Naive B cell (primary cell): ENCODE measurements at places on chromosomes 6 and 20. TPM values are rescaled to one million over a fixed set of nuclear protein-coding genes. Genes with fewer than 3 reads are reported as not detected.

DNA sequence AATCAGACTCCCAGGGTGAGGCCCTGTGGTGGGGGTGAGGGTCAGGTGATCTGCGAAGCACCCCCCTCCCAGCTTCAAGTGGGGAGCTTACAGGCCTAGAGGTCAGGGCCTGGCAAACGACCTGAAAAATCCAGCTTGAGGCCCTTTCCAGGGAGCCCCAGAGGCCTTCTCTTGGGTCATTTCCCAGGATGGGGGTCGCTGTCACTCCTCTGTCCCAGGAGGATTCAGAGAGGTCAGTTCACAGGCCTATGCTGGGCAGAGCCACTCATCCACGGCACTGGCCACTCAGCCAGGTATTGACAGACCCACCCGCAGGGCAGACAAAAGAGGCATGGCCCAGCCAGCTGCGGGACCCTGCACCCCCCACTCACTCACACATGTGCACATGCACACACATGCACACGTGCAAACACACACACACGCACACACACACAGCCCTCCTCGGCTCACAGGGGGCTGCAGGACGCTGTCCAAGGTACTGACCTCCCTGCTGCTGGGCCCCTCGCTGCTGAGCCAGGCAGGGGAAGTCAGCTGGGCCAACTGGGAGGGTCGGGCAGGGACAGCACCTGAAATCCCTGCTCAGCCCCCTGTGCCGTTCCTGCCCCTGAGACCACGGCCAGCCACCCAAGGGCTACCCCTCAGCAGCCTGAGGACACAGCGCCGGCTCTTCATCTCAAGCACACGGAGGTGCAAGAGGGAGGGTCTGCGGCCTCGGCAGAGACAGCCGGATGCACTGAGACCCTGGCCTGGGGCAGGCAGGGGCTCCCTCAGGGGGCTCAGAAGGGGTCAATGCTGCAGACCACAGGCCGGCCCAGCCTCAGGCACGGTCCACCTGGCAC, 113.8 kb downstream of the TAF4 start:
- peaks cover 14% of the 10 kb centered on the region for H3K27me3 ChIP-seq
- H3K27ac ChIP-seq, result no peak overlapping the region
- no peak overlapping the region for H3K4me3 ChIP-seq
- H3K4me1 ChIP-seq, result no peaks in the 10 kb centered on the region

GRCh38 chr6:124868481-124868880, 93.8 kb upstream of the RNF217 start:
- H3K27me3 ChIP-seq, result no peaks in the 10 kb centered on the region
- no peaks in the 10 kb centered on the region for H3K4me1 ChIP-seq
- H3K27ac ChIP-seq, result no peak overlapping the region
- no peaks in the 10 kb centered on the region for H3K36me3 ChIP-seq
- no peak for DNase-seq

- no peak overlapping the region for H3K4me3 ChIP-seq
- peaks cover 7% of the 10 kb centered on the region for H3K4me1 ChIP-seq
- no peaks in the 10 kb centered on the region for H3K27me3 ChIP-seq
- no peaks in the 10 kb centered on the region for H3K36me3 ChIP-seq
Measured at GRCh38 chr6:6984585-6985366, 123.0 kb upstream of the RREB1 start.

DNA sequence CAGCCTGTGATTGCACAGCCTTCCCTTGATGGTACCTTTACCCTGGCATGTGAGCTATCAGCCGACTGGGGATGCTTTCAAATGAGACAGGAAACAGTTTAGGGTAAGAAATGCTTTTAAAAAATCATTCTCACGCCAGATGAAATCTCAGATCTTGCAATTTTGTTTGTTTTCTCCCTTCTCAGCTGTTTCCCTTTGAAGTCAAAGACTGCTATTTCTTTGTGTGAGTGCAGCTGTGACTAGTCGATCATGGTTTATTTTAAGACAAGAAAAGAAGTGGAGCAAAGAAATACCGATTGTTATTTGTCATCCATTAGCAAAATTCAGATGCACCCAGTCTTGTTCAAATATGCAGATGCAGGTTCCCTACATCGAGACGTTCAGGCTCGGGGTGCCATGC, 489.7 kb downstream of the QKI start:
- peaks cover 24% of the 10 kb centered on the region for H3K27me3 ChIP-seq
- no peak for DNase-seq
- H3K4me3 ChIP-seq, result no peak overlapping the region
- H3K4me1 ChIP-seq, result no peaks in the 10 kb centered on the region
- H3K36me3 ChIP-seq, result no peaks in the 10 kb centered on the region
- no peak overlapping the region for H3K27ac ChIP-seq

DNA sequence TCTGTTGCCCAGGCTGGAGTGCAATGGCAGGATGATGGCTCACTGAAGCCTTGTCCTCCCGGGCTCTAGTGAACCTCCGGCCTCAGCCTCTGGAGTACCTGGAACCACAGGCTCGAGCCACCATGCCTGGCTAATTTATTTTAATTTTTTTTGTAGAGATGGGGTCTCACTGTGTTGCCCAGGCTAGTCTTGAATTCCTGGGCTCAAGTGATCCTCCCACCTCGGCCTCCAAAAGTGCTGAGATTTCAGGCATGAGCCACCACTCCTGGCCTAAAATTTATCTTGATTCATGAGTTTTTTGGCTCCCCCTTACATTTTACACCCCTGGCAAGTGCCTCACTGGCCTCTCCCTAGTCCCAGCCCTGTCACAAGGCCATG, 2.5 kb upstream of the SLC29A1 start:
- no peak for DNase-seq
- peaks cover 44% of the 10 kb centered on the region for H3K4me1 ChIP-seq
- peak overlapping the region; percentile 69 for H3K4me3 ChIP-seq
- no peaks in the 10 kb centered on the region for H3K36me3 ChIP-seq

DNA sequence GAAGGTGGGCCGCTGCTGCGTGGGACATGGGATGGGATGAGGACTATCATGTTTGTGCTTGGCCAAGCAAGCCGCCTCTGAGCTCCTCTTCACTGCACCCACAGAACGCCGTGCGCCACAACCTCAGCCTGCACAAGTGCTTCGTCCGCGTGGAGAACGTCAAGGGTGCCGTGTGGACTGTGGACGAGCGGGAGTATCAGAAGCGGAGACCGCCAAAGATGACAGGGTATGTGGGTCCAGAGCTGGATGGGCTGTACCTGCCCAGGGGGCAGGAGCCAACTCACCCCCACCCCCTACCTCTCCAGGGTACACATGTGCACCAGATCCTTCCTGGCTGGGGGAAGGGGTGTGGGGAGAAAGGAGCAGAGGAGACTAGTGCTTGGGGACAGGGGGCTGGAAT, 43.5 kb upstream of the MDFI start:
- no peaks in the 10 kb centered on the region for H3K27me3 ChIP-seq
- no peak overlapping the region for H3K27ac ChIP-seq
- H3K4me3 ChIP-seq, result no peak overlapping the region
- DNase-seq, result no peak

DNA sequence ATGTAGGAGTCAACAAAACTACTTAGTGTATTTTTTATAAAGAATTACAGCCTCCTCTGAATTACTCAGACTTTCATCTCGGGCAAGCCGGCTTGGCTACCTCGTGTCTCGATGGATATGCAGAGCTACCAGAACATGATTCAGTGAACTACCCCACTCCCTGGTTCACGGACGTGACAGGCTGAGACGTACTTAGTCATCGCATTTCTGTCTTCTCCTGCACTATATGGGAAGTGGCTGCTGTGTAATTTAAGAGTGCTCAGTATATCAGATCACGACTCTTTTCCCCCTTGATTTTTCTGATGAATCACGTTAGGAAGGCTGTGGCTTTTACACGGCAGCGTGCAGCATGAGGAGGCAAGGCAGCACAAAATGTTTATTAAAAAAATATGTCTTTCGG, 302.7 kb upstream of the ZFP64 start:
- peaks cover 7% of the 10 kb centered on the region for H3K4me1 ChIP-seq
- no peaks in the 10 kb centered on the region for H3K36me3 ChIP-seq
- no peak overlapping the region for H3K4me3 ChIP-seq
- no peak overlapping the region for H3K27ac ChIP-seq
- peaks cover 47% of the 10 kb centered on the region for H3K27me3 ChIP-seq
- no peak for DNase-seq

Gene NKAIN4
- polyA plus RNA-seq, result not detected

- H3K36me3 ChIP-seq, result no peaks in the 10 kb centered on the region
- H3K27me3 ChIP-seq, result peaks cover 30% of the 10 kb centered on the region
- peaks cover 6% of the 10 kb centered on the region for H3K4me1 ChIP-seq
- no peak within 1 kb of the TSS for H3K27ac ChIP-seq
- DNase-seq, result no peak
Measured at GRCh38 chr6:33746651-33747100, at the start of gene IP6K3. Gene IP6K3 (minus strand): TSS chr6:33746905. CDS start chr6:33735476, 11,429 bp downstream.

Gene LCA5
- polyA plus RNA-seq, result 0.15 TPM

- H3K4me3 ChIP-seq, result no peak overlapping the region
- H3K36me3 ChIP-seq, result peaks cover 34% of the 10 kb centered on the region
- peaks cover 68% of the 10 kb centered on the region for H3K4me1 ChIP-seq
- no peaks in the 10 kb centered on the region for H3K27me3 ChIP-seq
- no peak for DNase-seq
Measured at GRCh38 chr20:51512645-51513044, 29.9 kb downstream of the NFATC2 start.

Gene MACROD2
- 40.2 TPM for polyA plus RNA-seq

Gene CYP21A2
- not detected for polyA plus RNA-seq

GRCh38 chr6:137423451-137424168, 70.6 kb downstream of the OLIG3 start:
- peak; percentile 61 for DNase-seq
- H3K27me3 ChIP-seq, result no peaks in the 10 kb centered on the region
- peak overlapping the region; percentile 74 for H3K27ac ChIP-seq
- peak overlapping the region; percentile 70 for H3K4me3 ChIP-seq
- no peaks in the 10 kb centered on the region for H3K36me3 ChIP-seq

DNA sequence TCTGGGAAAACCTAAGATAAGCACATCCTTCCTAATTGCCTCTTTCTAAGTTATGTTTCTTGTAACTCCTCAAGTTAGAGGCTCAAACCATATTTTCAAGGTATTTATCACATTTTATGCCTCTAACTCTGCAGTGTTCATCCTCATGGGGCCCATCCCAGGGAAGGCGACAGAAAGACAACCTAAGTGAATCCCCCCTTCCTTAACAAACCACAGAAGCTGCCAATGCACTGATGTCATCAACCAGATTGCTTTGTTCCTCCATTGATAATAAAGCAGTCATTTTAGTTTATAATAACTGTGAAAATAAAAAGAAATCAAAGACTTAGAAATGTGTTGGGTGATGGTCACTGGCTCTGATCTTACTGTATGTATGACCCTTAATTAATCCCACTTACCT, 119.5 kb upstream of the TCF21 start:
- H3K4me1 ChIP-seq, result no peaks in the 10 kb centered on the region
- H3K27me3 ChIP-seq, result peaks cover 7% of the 10 kb centered on the region
- H3K4me3 ChIP-seq, result no peak overlapping the region
- no peak overlapping the region for H3K27ac ChIP-seq
- no peaks in the 10 kb centered on the region for H3K36me3 ChIP-seq
- no peak for DNase-seq

GRCh38 chr6:16849280-16849987, 88.2 kb upstream of the ATXN1 start:
- H3K4me1 ChIP-seq, result no peaks in the 10 kb centered on the region
- no peaks in the 10 kb centered on the region for H3K36me3 ChIP-seq
- no peak overlapping the region for H3K4me3 ChIP-seq
- no peak for DNase-seq
- H3K27ac ChIP-seq, result no peak overlapping the region
- peaks cover 15% of the 10 kb centered on the region for H3K27me3 ChIP-seq

DNA sequence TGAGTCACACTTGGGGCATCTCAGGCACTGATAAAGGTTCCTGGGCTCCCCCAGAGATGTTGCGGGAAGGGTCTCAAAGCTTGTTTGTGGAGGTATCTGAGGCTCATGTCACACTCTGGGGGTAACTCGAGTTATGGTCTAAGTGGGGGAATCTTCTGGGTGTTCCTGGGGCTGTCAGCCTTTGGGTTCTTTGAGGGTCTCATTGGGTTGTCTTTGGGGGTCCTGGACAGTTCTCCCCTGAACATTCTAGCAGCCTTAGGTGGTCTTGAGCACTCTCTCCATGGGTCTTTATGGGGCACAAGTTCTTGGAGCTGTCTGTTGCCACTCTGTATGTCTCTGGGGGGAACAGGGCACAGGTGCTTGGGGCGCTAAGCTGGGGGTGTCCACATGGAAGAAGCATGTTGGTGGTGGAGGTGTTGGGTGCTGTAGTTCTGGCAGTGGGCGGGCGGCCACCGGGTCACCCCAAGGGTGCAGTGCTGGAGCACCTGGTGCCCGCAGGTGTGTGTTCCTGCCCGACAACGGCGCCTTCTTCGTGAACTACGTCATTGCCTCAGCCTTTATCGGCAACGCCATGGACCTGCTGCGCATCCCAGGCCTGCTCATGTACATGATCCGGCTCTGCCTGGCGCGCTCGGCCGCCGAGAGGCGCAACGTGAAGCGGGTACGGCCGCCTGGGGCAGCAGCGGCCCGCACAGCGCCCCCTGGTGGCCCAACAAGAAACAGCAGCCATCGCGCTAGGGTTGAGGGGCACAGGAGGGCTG, 7.1 kb upstream of the CAPN11 start:
- peak overlapping the region; percentile 17 for H3K4me3 ChIP-seq
- peak; percentile 75 for DNase-seq
- peak overlapping the region; percentile 89 for H3K27ac ChIP-seq
- H3K27me3 ChIP-seq, result no peaks in the 10 kb centered on the region
- H3K4me1 ChIP-seq, result peaks cover 14% of the 10 kb centered on the region

- H3K27ac ChIP-seq, result no peak overlapping the region
- no peaks in the 10 kb centered on the region for H3K4me1 ChIP-seq
- no peaks in the 10 kb centered on the region for H3K27me3 ChIP-seq
Measured at GRCh38 chr6:122122202-122122601, 277.2 kb upstream of the HSF2 start.

DNA sequence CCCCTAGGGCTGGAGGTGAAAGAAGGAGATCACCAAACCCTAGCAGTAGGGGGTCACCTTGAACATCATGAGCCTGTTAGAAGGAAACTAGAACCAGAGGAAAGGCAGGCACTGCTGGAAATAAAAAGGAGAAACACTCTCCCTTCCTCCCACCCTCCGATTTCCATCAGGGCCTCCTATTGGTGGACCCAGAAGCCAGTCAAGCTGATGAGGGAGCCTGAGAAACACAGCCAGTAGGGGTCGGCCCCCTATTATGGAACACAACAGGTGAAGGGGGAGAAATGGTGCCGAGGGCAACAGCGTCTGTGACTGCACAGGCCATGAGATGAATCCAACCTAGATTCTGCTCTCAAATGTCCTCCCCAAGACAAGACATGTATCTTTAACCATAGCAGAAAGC, 156.1 kb upstream of the LRFN2 start:
- H3K36me3 ChIP-seq, result no peaks in the 10 kb centered on the region
- no peak overlapping the region for H3K27ac ChIP-seq
- no peak overlapping the region for H3K4me3 ChIP-seq
- no peaks in the 10 kb centered on the region for H3K4me1 ChIP-seq
- DNase-seq, result no peak
- H3K27me3 ChIP-seq, result peaks cover 6% of the 10 kb centered on the region

DNA sequence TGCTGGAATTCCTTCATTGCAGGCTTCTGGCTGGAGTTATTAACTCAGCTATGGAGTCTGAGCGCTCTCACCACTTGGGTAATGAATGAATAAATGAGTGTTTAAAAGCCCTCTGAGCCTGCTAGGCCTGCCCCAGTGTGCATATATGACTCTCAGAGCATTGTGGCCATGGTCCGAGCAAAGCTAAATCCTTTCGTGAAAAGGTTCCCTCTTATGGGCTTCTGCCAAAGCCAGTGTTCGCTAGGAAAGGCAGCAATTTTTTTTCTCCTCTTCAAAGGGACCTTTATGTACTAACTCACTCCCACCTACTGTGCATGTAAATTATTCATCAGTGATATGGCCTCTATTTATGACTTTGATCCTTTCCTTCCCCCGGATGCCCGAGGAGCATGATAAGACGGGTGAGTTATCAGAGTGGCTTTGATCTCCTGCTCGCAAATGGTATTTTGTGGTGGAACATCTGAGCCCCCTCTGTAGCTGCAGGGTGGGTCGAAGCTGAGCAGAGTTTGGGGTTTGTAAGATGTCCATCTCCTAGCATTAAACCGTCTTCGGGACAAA, 88.6 kb downstream of the LINC00237 start:
- no peak overlapping the region for H3K4me3 ChIP-seq
- no peaks in the 10 kb centered on the region for H3K36me3 ChIP-seq
- no peaks in the 10 kb centered on the region for H3K4me1 ChIP-seq
- no peak for DNase-seq
